ENCODE measurements at places on chromosomes 16 and 17.

DNA sequence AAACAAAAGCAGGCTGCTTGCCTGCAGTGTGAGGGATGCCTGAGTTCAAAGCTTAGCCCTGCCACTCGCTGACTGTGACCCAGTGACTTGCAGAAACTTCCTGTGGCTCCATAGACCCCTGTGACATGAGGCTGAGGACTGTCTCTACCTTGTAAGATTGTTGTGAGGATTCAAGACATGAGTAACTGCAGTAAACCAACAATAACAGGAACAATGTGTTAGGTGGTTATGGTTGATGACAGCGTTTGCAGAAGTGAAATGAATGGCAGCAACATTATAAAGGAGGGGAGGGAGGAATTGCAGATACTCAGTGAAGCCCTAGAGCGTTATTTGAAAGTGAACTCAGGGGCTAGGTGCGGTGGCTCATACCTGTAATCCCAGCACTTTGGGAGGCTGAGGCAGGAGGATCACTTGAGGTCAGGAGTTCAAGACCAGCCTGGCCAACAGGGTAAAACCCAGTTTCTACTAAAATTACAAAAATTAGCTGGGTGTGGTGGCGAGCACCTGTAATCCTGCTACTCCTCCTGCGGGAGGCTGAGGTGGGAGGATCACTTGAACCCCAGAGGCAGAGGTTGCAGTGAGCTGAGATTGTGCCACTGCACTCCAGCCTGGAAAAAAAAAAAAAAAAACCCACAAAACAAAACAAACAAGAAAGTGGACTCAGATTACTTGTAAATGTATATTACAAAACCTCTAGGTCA lies 33.5 kb upstream of the EMP2 start:
- no peak for DNase-seq

DNA sequence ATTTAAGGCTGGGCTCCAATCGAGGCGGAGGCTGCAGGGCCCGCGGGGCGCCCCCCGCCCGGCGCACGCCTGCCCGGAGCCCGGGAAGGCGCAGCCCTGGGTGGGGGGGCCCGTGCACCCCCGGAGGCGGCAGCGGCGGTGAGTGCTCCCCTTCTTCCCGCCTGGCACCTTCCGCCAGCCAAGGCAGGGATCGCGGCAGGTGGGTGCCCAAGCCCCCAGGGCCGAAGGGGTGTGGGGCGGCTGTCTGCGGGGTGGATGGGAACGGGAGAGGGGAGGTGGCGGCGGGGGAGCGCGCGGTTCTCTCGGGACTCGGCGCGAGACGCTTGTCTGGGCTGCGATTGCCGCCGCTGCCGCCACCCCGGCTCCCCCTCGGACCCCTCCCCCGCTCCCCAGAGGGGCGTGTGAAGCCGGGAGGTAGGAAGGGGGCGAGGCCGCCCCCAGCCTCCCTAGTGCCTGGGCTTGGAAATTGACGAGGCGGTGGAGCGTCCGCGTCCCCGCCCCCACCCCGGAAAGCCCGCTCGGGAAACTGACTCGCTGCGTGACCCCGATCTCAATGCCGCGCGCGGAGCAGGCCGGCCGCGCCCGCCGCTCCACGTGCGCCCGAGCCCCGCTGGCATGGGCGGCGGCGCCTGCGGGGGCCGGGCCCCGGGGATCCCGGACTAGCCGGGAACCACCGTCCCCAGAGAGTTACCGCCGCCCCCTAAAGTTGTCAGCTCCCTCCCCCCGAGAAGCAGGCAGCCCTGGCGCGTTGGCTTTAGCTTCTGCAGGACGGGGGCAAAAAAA lies 231.5 kb downstream of the MRTFB start:
- no peak for DNase-seq

DNA sequence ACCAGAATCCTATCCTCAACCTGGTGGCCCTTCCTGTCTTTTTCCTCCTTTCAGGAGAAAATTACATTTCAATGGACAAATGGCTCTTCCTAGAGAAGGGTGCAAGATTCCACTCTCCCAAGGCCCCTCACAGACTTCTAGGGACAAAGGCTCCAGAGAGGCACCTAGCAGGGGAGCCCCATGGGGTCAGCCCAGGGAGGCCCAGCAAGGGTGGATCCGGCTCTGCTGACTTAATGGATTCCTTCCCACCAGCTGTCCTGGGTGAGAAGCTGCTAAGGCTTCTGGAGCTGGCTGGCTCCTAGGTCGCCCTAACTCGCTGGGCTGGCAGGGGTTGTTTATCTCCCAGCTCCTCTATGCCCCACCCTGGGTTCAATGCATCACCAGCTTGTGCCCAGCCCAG lies 152.4 kb downstream of the ZNF423 start:
- DNase-seq, result no peak

DNA sequence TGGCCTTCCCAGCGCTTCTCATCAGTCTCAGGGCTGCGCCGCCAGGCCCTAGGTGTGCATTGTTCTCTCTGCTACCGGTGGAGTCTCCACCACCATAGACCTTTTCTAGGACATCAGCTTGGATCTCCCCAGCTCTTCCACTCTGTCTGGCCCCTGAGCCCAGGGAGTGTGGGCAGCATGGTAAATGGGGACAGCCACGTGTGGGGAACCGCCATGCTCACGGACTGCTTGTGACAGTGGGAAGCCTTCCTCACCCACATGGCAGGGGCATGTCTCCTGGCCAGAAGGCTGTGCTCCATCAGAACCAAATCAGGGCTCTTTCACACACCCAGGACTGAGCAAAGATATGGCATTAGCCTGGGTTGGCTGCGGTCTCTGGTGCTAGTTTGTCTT lies 51.3 kb downstream of the TNFRSF13B start:
- no peak for DNase-seq

DNA sequence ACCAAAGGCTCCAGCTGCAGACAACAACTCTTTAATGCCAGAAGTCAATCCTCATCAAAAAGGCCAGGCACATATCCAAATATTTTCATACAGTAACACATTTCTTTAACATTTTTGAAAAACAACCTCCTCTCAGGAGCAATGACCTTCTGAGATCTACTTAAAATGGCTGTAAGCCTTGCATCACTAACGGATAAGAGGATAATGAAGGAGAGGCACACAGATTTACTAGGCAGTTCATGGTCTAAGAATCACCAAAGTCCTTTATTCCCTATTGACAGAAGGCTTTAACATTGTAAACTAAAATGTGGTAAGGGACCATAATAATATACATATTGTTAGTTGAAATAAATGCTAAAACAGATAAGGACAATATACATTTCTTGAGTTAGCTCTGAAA lies 114.7 kb downstream of the USP32 start:
- DNase-seq, result no peak

DNA sequence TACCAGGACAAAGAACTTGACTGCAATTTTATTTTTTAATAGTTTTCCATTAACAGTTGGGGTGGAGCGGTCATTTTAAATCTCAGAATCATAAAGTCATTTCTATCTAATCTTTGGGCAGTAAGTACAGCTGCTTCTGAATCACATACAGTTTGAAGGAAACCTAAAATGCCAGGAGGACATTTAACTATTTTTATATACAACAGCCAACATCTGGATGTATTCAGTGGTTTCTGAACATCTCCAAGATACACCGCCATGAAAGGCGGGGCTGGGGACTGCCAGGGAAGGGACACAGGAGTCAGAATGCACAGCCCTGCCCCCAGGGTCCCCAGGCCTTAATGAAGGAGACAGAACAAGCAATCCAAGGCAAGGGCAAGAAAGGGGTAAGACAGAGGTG lies 392.3 kb downstream of the SLC39A11 start:
- no peak for DNase-seq

GRCh38 chr16:58124601-58124915 lies 4.6 kb downstream of the CFAP20 start:
- no peak for DNase-seq

GRCh38 chr17:57938061-57938502 lies 17.1 kb downstream of the CUEDC1 start:
- no peak for DNase-seq

DNA sequence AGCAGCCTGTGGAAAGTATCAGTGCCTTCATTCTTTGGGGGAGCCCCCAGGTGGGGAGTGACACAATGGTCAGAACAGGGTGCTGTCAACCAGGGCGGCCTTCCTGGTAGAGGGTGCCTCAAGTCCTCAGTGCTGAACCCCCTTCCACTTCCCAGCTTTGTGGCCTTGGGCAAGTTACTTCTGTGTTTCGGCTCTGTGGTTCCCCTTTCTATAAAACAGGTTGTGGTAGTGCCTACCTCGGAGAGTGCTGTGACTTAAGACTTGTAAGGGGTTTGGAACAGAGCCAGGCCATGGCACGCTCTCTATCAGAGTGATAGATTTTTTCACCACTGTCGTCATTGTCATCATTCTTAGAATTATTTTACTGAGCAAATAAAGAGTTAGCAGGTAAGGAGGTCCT lies 141.1 kb downstream of the CCDC182 start:
- no peak for DNase-seq

- DNase-seq, result no peak
Measured at GRCh38 chr17:61714300-61714699, 123.3 kb upstream of the NACA2 start.

DNA sequence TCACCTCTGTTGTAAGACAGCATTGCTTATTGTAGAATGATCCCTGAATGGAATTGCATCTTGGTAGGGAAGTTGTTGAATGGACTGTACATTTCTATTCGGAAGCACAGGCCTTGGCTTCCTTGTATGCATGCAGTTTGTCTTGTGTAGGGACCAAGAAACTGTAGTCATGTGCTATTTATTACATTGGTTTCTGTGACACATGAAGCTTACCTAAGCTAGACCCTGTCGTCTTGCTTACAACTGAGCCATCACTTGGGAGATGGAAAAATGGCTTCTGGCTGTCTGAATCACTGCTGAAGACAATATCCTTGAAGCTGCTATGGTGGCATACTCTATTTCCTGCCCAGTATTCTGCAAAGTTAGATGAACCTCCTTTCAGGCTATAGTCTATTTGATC lies 29.1 kb downstream of the PPM1D start:
- DNase-seq, result no peak

GRCh38 chr17:56149266-56150036 lies 3.8 kb upstream of the ANKFN1 start:
- no peak for DNase-seq

- DNase-seq, result no peak
Measured at GRCh38 chr16:21116148-21116693, 34.4 kb downstream of the DNAH3 start.

DNA sequence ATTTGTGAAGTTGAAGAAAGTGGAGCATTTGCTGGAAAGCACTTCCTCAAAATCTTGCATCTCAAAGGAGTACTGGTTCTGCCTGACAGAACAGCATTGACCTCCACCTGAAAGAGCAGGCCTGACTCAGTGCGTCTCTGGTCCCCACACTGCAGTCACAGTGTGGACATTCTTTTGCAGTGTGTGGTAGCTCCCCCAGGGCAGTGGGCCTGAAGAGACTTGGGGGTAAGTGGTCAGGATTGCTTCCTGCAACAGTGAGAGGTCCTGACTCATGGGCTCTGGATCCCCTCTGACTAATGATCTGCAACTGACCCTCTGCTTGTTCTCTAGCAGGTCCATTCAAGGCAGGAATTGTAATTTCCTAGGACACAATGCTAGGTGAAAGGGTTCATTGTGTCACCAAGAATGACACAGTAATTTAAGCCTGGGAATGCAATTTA lies 204.9 kb upstream of the KCNJ16 start:
- no peak for DNase-seq

GRCh38 chr16:69376393-69377059 lies 9.3 kb downstream of the TERF2 start:
- no peak for DNase-seq

GRCh38 chr17:50832267-50832863 lies 3.0 kb upstream of the WFIKKN2 start:
- no peak for DNase-seq

DNA sequence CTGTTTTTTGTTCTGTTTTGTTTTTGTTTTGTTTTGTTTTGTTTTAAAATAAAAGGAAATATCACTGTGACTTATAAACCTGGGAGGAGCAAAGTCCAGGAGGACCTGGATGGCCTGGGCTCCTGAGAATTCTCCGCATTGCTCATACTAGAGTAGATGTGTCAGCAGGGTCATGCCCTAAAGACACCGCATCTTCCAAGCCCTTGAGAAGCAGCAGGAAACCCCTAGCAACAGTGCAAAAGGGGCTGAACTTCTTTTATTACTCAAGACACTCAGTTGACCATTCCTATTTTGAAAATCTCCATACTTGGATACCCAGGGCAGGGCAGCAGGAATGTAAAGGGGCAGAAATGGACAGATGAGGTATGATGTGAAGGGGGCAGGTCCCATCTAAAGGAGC lies 51.8 kb downstream of the SYT17 start:
- no peak for DNase-seq

DNA sequence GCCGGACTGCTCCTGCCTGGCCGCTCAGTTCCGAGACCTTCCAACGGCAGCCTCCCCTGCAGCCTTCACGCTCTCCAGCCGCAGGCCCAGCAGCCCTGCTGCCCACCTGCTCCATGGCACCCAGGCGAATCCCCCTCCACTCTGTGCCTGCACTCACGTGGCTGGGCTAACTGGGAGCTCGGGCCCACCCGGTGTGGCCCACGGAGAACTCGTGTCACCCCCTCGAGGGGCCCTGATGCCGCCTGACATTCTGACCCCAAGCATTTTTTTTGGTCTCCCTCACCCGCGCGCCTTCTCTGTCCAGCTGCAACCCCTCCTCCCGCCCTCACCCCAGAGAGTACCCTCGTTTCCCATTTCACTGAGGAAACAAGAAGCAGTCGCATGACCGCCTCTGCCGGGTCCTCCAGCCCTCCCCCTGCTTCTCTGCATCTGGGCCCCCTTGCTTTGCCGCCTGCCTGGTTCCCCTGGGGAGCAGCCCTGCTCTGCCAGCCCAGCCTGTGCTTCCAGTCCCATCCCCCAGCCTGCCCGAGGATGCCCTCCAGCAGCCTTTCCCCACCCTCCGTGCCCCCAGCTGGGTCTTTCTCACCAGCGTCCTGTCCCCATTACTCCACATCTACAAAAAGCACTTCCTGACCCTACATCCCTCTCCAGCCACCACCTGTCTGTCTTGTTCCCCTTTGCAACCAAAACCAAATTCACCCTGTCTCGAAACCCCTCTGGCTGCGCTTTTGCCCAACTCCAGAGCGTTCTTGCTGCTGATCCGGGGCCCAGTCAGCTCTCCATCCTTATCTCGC lies 146.4 kb upstream of the CHMP6 start:
- no peak for DNase-seq

GRCh38 chr17:27928587-27928986 lies 35.4 kb upstream of the LYRM9 start:
- DNase-seq, result no peak

DNA sequence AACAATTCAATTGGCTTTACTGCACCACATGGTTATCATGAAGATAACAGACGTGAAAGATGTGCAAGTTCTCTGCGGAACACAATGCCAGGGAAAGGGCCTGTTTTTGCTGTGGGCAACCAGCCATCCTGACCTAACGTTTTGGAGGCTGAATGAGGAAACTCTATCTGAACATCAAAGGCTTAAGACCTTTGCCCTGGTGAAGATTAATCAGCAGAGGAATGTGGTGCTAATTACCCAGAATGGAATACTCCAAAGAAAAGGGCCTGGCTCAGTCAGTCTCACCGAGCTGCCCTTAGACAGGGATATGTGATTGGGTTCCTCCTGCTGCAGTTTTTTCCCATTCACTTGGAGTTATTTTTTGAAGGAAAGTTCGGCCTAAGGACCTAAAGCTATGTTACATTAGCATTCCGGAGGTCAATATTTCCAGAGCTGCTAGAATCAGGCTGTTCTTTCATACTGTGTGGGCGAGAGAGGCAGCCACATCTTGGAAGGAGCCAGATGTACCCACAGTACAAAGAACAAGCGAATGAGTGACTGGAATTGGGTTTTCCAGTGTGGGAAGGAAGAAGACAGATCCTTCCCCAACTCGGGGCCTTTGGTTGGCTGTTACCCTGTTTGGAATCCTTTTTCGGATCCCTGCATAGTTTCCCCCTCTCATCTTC lies 15.5 kb downstream of the ASIC2 start:
- DNase-seq, result no peak

GRCh38 chr17:57722704-57723043 lies 22.4 kb downstream of the CCDC182 start:
- no peak for DNase-seq
